ENCODE measurements at places on chromosomes 3 and 15.

- DNase-seq = no peak
Observed at GRCh38 chr15:70165716-70166284, 68.1 kb upstream of the TLE3 start.

- DNase-seq = no peak
Observed at GRCh38 chr3:75180235-75180944, 483.7 kb upstream of the FRG2C start.

GRCh38 chr3:11145888-11146287, 8.4 kb upstream of the HRH1 start:
- peak; percentile 85 for DNase-seq

- DNase-seq = no peak
Observed at GRCh38 chr3:180267202-180267843, 230.6 kb upstream of the PEX5L start.

DNA sequence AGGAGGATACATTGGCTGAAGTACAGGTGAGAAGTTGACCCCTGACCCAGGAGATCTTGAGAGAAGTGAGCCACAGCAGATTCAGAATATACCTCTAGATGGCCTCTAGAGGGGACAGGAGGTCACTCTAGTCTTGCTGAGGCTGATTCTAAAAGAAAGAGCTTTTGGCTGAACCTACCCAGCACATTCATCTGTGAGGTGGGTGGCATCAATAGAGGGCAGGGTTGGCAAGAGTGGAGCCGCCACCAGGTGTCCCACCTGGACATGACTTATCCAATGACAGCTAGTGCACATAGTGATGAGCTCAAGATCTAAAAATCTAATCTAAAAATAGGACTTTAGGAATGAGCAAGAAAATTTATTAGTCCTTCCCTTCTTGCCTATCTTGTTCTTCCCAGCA, 51.6 kb downstream of the CYP19A1 start:
- no peak for DNase-seq

DNA sequence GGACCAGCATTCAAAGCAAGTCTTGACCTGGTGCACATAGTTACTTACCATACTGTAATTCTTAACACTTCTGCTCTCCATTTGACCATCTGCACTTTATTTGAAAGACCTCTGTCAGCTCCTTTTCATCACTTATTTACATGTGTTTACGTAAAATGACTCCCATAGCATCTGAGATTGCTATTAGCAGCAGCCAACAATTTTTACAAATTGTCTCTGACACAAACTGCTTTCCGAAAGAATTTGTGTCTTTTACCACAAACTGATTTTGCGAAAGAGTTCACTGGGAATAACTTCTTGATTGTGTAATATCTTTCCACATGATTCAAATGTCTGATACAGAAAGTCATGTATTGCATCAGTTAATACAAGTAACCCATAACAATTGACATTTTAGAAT, 144.1 kb upstream of the PEX5L start:
- peak; percentile 76 for DNase-seq

DNA sequence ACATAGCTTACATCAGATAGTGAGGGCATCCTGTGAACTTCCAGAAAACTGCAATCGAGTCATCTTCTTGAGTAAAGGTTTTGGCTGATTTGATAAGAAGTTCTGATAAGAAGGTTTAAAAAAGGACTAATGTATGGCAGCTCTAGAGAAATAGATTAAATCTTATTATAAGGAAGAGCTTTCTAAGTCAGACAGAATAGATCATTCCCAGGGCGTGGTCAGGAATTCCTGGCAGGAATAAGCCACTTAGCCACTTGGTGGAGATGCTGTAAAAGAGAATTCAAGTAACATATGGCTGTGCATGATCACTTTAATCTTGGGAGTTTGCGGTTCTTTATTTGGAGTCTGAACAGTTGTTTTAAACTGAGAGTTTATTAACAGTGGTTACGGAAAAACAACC, 17.4 kb downstream of the PGBD4 start:
- peak; percentile 37 for DNase-seq

- no peak for DNase-seq
Observed at GRCh38 chr3:172694573-172695246, 16.2 kb downstream of the NCEH1 start.

GRCh38 chr3:160006282-160007163, 17.9 kb downstream of the IL12A start:
- peak; percentile 58 for DNase-seq

DNA sequence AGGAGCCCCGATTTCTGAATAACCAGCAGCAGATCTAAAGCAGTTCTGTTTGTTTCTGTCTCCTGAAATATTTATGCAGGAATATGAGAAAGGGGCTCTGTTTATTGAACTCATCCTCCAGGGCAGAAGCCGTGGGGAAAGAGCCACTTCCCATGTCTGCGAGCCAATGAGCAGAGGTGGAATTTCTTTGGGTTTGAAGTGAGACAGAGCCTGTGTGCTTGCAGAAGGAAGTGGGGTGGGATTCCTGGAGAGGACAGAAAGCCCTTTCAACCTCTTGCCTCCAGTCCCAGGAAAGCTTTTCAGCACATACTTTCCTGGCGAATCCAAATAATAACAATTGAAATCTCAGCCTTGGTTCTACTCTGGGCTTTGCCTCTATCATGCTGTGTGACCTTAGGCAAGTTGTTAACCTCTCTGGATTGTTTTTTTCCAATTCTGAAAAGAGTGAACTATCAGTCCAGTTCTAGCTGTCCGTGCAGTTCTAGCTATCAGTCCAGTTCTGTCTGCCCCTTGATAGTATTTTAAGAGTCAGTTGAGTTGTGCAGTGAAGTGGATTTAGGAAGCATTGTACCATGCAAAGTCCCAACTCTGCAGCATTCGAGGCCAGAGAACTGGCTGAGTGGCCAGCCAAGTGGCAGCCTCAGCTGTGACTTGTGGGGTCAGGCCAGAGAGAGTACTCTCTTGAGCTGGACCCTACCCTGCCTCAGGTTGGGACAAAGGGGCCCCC, 15.9 kb downstream of the CORO2B start:
- DNase-seq = no peak

- no peak for DNase-seq
Observed at GRCh38 chr3:133441867-133442270, 42.0 kb downstream of the BFSP2 start.
